H7 (cell line): ENCODE measurements at places on chromosomes 11 and 22. TPM values are rescaled to one million over a fixed set of nuclear protein-coding genes. Genes with fewer than 3 reads are reported as not detected.

- no peak for DNase-seq
Measured at GRCh38 chr22:30943368-30943767, 25.2 kb downstream of the MORC2 start.

DNA sequence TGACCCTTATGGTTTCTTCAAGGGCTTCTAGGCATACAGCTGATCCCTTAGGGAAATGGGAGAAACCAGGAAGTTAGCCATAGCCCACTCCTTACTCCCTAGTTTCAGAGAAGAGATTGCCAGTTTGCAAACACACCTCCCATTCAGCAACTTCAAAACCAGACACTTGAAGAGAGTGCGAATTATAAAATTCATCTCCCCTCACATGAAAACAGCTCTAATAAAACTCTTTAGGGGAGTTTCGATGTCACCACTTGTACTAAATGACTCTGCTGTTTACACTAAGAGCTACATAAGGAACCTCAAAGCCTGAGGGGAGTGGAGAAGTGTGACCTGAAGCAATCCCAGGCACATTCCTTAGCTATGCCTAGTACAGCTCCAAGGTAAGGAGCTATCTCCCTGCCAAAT lies 8.3 kb downstream of the LGR4 start:
- no peak for DNase-seq

GRCh38 chr11:28526406-28526751 lies 418.2 kb downstream of the METTL15 start:
- DNase-seq: no peak

DNA sequence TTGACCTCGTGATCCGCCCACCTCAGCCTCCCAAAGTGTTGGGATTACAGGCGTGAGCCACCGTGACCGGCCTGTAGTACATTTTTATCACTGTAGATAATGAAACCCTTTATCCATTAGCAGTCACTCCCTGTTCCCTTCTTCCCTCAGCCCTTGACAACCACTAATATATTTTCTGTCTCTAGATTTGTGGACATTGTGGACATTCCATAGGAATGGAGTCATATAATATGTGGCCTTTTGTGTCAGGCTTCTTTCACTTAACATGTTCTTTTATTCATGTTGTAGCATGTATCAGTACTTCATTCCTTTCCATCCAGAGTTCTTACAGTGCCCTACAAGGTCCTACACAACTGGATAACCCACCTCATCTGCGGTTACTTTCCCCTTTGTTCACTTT lies 30.5 kb downstream of the RRM1 start:
- no peak for DNase-seq

- peak; percentile 61 for DNase-seq
Measured at GRCh38 chr11:126359431-126360048, 4.1 kb downstream of the ST3GAL4 start.

DNA sequence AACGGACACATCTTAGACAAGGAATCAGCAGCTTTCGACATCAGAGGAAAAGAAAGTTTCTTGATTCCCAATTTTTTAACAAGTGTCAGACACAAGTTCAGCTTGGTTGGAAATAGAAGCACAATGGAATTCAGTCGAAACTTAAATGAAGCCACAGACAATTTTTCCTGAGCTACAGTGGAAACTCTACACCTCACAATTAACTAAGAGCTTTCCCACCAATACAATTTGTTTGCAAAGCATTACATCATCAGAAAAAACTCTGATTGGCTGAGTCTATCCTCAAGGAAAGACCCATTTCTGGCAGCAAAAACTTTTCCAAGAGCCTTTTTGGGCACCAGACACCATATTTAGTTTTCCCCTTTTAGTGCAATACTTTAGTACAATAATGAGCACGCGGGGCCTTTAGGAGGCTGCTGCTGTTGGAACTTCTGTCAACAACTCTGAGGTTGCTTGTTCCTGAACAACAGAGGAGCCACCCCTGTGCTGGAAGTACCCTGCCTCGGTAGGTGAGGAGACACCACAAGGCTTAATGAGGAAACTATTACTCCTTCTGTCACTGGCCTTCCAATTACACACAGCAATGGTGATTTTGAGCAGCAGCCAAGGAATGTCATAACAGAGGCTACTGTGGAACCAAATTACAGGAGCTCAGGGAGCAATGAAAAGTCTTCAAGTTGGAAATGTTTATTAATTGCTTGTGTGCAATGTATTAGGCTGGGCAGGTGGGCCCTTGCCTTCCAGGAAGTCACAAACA lies 61.9 kb upstream of the BARX2 start:
- DNase-seq: no peak

DNA sequence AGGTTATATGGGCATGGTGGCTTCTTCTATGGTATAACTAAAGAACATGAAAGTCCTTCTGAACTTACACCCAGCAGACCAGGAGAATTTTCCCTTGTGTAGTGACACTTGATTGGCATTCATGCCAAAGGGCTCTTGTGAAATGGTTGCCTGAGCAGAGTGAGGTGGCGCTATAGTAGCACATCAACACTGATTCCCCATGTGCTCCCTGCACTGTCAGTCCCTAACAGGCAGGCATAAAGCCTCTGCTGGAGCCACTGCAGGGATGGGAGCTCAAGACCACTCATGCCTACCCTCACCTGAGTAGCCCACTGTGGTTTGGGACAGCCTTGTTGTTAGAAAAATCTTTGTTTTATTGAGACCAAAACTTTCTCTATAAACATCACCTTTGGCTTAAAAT lies 92.6 kb upstream of the LIN7C start:
- peak; percentile 1 for DNase-seq

- no peak for DNase-seq
Measured at GRCh38 chr22:21865041-21865440, 2.4 kb downstream of the MAPK1 start.

GRCh38 chr11:68021167-68021787 lies 9.2 kb upstream of the NDUFS8 start:
- DNase-seq: peak; percentile 90

- DNase-seq: no peak
Measured at GRCh38 chr11:17513853-17514252, 30.4 kb downstream of the USH1C start.

- DNase-seq: no peak
Measured at GRCh38 chr11:12210200-12210599, 99.8 kb downstream of the MICAL2 start.

The KMT5B gene
- total RNA-seq: 17.5 and 22.8 TPM in 2 replicates

The MRGPRG gene
- not detected in 2 replicates for total RNA-seq

The P2RX3 gene
- not detected in 2 replicates for total RNA-seq
